OCI-LY7 (cell line): ENCODE measurements at places on chromosomes 11 and 22. TPM values are rescaled to one million over a fixed set of nuclear protein-coding genes. Genes with fewer than 3 reads are reported as not detected.

- no peak for DNase-seq
Observed at GRCh38 chr22:47460861-47461260, 698.4 kb downstream of the TBC1D22A start.

DNA sequence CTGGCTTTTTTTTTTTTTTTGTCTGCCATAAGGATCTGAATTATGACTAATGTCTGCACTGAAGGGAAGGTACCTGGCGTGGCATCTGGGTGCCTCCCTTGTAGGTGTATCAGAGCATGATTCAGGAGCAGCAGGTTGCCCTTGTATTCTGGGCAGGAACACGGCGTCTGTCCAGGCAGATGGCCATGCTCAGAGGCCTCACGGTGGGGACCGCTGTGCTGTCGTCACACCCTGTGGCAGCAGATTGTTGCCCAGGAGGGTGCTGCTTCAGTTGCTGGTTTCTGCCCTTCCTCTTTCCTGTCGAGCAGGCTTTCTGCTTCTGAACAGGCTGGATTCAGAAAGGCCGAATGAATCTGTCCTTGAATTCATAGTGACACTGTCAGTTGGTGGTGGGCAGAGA, 11.0 kb downstream of the ZNRF3 start:
- DNase-seq = no peak

GRCh38 chr22:32473388-32473952, 1.1 kb upstream of the FBXO7 start:
- DNase-seq = peak; percentile 69

DNA sequence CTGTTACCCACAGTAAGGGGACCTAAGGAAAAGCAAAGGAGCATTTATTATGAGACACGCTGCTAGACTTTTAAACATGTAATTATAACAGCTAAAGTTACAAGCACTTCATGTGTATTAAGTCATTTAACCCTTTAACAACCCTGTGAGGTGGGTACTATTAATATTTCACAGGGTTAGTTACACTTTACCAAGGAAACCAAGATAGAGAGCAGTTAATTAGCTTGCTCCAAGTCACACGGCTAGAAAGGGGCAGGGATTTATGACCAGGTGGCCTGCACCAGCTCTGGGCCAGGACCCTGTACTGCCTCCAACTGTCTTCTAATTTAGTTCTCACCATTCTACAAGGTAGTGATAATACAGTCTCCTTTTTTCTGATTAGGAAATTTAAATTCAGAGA, 74.9 kb downstream of the RPL27A start:
- DNase-seq = no peak

GRCh38 chr11:94924171-94924572, 49.2 kb downstream of the CWC15 start:
- peak; percentile 27 for DNase-seq

DNA sequence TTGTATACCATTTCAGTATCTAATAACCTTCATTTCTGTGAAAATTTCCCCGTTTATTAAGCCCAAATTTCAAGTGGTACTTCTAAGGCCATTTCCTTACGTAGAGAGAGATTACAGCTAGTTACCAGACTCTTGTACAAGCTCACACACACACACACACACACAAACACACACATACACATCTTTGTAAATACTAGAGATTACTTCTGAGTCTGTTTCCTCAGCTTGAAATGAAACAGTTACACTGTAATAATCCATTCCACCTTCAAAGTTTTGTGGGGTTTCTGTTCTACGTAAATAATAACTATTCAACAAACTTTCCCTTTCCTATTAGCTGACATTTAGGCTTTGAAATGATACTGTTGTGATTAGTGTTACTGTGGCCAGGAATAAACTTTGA, 6.2 kb downstream of the POGLUT3 start:
- DNase-seq = no peak

The OR2AT4 gene
- not detected in 2 replicates for total RNA-seq

The CD3G gene
- not detected in 2 replicates for total RNA-seq

The CADM1 gene
- total RNA-seq = 78.3 and 89.7 TPM in 2 replicates

The ST14 gene
- 98.0 and 109 TPM in 2 replicates for total RNA-seq
